ENCODE measurements at places on chromosomes 12 and 14. TPM values are rescaled to one million over a fixed set of nuclear protein-coding genes. Genes with fewer than 3 reads are reported as not detected.

GRCh38 chr14:101025131-101025530 lies 121.6 kb upstream of the RTL1 start:
- no peak for DNase-seq

DNA sequence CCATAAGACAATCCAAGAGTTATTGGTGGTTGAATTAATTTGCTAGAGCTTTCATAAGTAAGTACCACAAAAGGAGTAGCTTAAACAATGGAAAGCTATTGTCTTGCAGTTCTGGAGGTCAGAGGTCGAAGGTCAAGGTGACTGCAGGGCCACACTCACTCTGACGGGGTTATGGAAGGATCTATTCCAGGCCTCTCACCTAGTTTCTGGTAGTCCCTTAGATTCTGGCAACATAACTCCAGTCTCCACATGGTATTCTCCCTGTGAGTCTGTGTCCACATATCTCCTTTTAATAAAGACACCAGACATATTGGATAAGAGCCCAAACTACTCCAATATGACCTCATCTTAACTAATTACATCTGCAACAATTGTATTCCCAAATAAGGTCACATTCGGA lies 273.4 kb downstream of the FOXN3 start:
- DNase-seq, result no peak

- no peak for DNase-seq
Measured at GRCh38 chr12:6607751-6608591, 792 bp upstream of the CHD4 start.

GRCh38 chr14:29216268-29217232 lies 450.0 kb downstream of the FOXG1 start:
- DNase-seq, result no peak

MAP3K9 gene
- 1.7 TPM for total RNA-seq

GRCh38 chr12:6780573-6780972 lies 8.3 kb downstream of the LAG3 start:
- DNase-seq, result no peak

CLEC1A gene
- 3.7 TPM for total RNA-seq

GRCh38 chr14:31968956-31969698 lies 108.0 kb upstream of the ARHGAP5 start:
- DNase-seq, result no peak

DNA sequence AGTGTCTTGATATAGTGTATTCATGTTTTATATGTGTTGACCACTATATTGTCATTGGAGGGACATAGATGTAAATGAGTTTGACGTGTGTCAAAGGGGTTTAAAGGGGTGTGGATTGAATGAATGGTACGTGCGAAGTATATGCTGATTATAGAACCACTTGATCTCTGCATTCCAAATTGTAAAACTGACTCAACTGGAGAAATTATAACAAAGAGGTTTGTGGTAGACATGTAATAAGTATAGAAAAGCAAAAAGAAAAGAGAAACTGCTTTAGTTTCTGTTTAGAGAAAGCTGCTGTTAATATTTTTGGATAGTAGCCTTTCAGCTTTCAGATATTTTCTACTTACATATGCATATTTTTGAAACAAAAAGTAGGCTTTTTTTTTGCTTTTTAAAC lies 8.9 kb upstream of the MYRFL start:
- DNase-seq, result no peak

LYSET gene
- total RNA-seq, result 23.0 TPM

PIANP gene
- total RNA-seq, result 0.27 TPM

- no peak for DNase-seq
Measured at GRCh38 chr14:99512571-99513182, 31.5 kb downstream of the CCNK start.

DNA sequence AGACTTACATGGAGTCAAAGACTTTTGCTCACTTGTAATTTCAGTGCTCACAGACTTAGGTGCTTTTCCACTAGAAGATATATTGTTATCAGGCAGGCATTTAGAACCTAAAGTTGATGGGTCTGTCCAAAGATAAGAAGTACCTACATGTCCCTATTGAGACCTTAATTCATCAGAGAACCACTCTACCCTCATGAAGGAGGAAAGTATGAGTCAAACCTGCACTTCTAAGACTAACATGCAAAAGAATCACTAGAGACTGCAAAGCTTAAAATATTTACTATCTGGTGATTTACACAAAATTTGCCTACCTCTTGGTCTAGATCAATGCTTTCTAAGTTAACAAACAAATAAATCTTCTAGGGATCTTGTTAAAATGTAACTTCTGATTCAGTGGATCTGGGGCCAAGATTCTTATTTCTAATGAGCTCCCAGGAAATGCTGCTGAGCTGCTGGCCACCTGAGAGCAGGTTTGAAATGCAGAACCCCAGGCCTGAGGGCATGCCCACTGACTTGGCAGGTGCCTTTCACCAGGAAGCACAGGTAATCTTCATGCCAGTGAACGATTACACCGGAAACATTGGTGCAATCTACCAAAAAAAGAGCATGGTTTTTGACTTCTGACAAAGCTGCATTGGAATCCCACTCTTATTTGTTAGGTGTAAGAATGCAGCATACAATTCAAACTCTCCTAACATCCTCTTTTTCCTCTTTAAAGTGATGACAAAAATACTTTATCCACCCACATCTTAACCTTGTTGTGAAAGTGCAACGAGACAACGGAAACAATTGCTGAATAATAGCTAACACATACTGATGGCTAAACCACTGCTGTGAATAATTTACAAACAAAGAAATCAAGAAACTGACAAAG lies 214.2 kb downstream of the ADAMTS20 start:
- DNase-seq, result no peak

- DNase-seq, result no peak
Measured at GRCh38 chr14:94489336-94489735, 13.3 kb upstream of the SERPINA9 start.

DNA sequence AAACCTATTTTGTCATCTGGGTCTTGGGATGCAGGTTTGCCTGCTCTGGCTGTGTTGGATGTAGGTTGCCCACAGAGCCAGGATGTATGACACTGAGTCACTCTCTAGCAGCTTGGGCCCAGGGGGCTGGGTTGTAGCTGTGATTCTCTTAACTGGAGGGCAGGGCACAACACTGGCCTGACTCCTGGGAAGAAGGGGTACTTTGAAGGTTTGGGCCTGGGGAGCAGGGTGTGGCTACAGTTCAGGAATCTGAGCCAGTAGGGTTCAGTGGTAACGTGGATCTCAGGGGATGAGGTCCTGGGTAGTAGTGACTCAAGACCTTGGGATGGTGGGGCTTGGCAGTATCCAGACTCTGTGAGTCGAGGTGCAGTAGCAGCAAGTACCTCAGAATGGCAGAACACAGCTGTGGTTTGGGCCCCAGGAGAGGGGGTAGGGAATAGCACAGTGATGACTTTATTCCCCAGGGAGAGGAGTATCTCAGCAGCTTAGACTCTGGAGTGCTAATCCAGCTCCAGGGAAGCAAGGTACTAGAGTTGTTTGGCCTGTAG lies 25.7 kb downstream of the TBC1D15 start:
- no peak for DNase-seq

DNA sequence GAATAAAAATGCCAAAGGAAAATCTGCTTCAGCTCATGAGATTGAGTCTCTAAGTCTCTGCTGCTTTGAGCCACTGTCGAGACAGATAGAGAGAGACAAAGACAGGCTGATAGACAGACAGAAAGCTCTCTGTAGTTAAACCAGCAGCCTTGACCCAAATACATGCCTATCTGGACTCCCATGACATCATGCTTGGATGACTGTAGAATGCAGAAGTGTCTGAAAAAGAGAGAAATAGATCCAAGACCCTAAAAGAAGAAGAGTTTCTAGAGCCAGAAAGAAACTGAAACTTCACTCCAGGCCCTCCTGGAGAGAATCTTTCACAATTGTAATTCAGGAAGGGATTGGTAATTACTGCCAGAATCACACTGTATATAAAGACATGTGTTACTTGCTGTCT lies 122.6 kb upstream of the PLXNC1 start:
- DNase-seq, result no peak

AMN gene
- total RNA-seq, result 0.14 TPM

TAS2R42 gene
- not detected for total RNA-seq

GRCh38 chr14:38862366-38862765 lies 240.7 kb downstream of the SEC23A start:
- DNase-seq, result no peak

DNA sequence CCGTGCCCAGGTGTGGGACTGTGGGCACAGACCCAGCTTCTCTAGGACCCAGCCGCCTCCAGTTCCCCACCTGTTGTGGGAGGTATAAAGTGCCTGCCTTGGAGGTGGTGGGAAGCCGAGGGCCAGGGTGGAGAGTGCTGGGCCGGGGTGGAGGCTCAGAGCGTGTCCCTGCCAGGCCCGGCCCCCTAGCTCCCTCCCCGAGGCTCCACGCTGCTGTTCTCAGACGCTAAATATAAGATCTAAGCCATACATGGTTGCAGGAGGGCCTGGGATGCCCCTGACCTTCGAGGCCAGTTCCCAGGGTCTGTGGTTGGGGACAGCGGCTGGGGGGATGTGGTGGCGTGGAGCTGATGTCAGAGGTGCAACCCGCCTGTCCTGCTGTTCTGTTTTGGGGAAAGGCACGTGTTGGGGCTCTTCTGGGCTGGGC lies 10.8 kb downstream of the INF2 start:
- no peak for DNase-seq

DNA sequence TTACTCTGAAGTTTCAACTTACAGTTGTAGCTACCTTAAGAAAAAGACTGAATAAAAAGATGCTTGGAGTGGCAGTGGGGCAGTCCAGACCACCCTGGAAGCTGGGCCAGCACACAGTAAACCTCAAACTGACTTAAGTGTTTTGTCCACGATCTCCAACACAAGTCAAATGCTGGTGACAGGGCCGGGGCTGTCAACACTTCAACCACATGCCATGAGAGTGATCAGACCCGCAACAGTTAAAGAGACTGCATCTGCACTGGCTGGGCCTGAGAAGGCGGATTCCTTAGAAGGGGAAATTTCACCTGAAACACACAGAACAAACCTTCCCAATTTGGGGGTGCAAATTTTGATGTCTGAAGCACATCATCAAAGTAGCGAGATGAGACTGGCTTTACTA lies 223.5 kb upstream of the CAND1 start:
- DNase-seq, result no peak

PTPRQ gene
- 0.70 TPM for total RNA-seq

GRCh38 chr12:31280183-31280582 lies 45.8 kb downstream of the SINHCAF start:
- DNase-seq, result no peak

DNA sequence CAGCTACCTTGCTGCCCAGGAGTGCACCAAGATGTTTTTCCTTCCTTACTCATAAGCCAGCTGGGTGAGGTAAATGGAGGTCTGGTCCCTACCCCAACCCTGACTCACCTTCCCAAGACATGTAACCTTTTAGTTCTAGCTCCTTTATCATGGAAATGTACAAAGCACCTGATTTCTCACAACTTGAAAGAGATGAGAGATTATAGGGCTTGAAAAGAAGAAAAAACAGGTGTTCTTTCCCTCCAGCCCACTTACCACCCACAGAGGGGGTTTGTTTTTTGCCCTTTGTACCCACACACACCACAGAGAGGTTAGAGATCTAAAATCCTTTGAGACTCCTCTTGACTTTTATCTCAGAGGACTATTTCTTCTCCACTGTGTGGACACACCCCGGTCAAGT lies 21.1 kb downstream of the PLXNC1 start:
- no peak for DNase-seq

RNU7-1 gene
- total RNA-seq, result not detected

DNA sequence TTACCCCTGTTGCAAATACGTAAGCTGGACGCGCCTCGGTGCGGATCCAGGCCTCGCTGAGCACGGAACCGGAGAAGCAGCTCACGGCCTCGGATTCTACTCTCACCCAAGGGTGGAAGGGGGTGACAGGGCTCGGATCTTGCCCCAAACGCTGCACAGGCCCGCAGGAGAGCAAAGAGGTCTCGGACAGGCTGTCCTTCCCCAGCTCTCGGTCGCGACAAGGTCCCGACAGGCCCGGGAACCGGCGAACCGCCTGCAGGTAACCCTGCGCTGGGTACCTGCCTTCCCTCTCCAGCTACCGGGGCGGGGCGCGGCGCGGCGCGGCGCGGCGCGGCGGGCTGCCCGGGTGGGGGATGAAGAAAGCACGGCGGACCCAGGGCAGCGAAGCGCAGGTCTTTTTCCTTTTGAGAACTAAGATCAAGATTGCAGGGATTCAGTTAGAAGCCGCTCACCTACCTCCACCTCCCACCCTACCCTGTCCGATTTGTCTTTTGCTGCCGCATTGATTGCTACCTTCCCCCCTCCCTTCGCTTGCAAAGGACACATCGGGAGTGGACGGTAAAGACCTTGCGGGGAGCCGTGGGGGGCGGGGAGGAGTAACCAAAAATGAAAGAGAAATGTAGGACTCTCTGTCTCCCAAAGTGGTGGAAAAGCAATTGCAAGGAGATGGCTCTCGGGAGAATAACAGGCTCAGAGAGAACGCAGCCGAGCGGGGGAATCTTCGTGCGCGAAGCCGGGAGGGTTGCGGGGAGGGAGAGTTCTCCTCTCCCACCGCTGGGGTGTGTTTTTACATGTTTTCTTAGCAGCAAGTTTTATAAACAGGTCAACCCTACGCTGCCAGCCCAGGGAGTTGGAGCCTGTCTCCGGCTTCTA lies 8.4 kb upstream of the TBX3 start:
- no peak for DNase-seq

DNA sequence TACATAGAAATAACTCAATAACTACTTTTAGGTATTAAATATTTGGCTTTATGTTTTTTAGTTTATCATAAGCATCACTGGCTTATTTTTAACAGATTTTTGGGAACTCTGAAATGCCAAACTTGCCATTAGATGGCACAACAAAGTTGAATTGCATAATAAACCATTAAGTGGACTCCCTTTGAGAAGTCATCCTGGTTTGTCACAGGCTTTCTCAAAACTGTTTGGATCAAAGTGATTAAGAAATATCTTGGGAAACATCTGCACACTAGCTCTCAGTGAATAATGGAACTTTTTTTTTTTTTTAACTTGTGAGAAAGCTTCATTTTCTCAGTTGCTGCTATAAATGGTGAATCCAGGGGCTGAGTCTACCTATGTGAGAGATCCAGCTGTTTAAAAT lies 4.3 kb downstream of the SLC16A7 start:
- no peak for DNase-seq

GNB3 gene
- 4.0 TPM for total RNA-seq

STAT6 gene
- total RNA-seq, result 58.3 TPM

DNA sequence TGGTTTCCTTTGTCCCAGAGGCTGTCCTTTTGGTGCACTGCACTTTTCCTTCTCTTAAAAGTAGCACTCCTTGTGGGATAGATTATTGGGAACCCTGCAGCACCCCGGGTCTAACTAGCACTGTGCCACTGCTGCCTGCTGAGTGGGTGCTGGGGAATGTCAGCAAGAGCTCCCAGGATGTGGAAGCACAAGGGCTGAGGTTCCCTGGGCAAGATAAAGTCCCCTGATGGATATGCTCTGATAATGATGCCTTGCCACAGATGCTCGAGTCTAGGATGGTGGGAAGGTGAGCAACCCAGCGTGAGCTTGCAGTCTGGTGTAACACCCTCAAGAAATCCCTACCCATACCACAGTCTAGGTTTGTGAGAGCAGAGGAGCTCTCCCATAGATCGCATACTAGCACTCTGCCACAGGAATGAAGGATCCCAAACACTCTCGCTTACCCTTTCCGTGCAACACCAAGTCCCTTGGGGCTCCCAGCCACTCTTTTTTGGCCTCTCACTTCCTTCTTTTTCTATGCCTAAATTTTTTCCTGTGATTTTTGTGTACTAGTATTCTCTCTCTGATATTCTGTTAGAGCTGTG lies 32.6 kb downstream of the USP15 start:
- peak; percentile 28 for DNase-seq

GRCh38 chr12:12898911-12899511 lies 7.6 kb downstream of the GPRC5A start:
- DNase-seq, result no peak

Data from Right ventricle myocardium inferior (tissue), 1 donor.